ENCODE measurements at places on chromosomes 7 and 10.

GRCh38 chr10:28393956-28394568 is 91.2 kb upstream of the MPP7 start:
- peak; percentile 62 for DNase-seq

GRCh38 chr10:95413588-95413987 is 122.8 kb upstream of the PDLIM1 start:
- DNase-seq = no peak

GRCh38 chr10:133326223-133326551 is 10.5 kb downstream of the CALY start:
- DNase-seq = no peak

GRCh38 chr7:87354749-87355148 is 9.3 kb downstream of the CROT start:
- no peak for DNase-seq

GRCh38 chr7:15555381-15555859 is 6.4 kb downstream of the AGMO start:
- no peak for DNase-seq

DNA sequence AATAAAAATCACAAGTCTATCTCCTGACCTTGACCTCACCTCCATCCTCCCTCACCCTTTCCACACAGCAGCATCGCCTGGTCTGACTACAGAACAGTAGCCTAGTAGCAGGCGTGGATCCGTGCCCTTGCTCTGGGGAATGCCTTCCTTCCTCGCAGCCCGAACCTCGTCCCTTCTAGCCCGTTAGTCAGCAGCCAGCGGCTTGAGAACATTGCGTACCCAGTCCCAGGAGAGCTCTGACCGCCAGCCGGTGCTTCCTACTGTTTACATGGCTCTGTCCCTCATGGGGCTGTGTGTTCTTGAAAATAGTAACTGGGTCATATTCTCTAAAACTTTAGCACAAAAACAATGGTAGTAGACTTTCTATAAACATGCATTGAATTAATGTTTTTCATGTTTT is 682.7 kb upstream of the IGFBP3 start:
- DNase-seq = no peak

- DNase-seq = peak; percentile 49
These were observed 141.4 kb downstream of the GRID1 start for GRCh38 chr10:86225103-86225782.

- peak; percentile 33 for DNase-seq
These were observed 40.7 kb downstream of the SGMS1 start for GRCh38 chr10:50582766-50583762.

DNA sequence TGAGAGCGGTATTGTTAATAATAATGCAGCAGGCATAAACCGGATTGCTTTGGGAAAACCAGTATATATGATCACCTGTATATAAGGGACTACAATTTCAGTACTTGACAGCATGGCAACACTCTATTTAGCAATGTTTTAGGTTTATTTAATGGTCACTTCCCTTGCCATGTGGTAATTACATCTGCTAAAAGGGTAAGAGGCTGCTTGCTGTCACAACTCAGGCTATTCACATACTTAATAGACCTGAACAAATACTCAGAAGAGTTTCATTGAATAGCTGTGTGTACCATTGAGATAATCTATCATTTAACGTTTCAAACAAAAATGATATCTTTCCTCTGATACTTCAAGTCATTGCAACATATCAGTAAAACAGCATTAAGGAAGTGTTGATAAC is 90.1 kb downstream of the PCDH15 start:
- no peak for DNase-seq

DNA sequence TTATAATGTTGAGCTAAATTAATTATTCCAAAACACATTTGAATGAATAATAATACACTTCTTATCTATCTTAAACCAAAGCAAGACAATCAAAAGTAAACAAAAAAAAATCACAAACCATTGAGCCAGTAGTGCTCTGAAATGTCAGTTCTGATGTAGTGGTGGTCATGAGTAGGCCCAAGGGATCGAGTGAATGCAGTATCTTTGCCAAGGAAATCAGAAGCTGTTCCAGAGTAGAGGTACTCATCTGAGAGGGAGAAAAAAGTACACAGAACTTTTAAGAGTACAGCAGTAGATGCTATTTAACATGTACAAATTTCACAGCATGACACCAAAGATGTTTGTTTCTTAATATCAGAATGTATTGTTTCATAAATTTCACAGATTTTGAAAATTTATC is 121.5 kb downstream of the SEMA3D start:
- no peak for DNase-seq

DNA sequence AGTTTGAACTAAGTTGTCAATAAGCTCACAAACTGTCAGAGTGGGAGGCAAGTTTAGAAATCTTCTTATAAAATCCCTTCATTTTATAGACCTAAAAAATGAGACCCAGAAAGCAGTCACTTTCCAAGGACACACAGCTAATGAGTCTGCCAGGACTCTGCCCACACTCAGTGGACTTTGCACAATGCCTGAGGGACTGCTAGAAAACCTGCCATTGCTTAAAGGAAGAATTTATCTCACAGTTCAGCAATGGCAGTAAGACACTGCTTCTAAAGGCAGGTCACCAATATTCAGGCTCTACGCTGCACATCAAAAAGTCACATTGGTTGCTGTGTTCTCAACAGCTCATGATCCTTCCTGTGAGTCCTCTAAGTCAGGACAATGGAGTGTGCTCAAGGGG is 698.1 kb downstream of the GRID1 start:
- no peak for DNase-seq
